ENCODE measurements at places on chromosomes 2 and 18.
A peak's percentile ranks its signal among the peaks of the same experiment; 100 is the strongest.

GRCh38 chr18:48955830-48956261 lies 5.1 kb upstream of the SMAD7 start:
- no peak for DNase-seq

DNA sequence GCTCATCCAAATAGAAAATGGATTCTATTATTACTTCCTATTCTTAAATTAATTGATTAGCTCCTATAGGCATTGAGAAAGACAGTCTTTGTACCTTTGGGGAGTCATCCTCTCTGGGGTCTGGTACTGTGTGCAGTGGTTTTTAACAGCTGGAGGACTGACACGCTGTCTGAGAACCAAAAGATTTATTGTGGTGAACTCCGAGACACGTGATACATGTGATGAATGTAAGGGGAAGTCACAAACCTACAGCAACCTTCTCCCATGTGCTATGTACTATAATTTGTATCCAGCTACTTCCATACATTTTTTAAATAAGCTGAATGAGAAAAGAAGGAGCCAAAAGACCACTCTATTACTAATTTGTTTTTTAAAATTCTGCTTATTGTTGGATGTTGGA lies 133.7 kb downstream of the GALNT3 start:
- DNase-seq = no peak

DNA sequence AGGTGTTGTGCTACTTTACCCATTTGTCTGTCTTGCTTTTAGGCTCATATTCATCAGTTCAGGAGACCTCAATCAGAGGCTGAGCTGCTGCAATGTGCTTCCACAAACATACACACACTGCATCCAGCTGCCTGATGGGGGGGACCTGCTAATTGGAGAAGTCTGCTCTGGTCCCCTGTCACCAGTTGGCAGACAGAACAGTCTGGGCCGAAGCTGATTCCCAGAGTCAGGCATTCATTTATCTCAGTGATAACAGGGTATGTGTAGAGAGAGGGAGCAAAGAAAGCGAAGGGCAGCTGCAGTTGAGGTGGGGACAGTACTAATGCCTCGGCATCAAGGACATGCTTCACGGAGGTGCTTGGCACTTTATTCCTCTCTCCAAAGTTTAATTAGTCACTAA lies 584.3 kb upstream of the PIK3C3 start:
- no peak for DNase-seq

DNA sequence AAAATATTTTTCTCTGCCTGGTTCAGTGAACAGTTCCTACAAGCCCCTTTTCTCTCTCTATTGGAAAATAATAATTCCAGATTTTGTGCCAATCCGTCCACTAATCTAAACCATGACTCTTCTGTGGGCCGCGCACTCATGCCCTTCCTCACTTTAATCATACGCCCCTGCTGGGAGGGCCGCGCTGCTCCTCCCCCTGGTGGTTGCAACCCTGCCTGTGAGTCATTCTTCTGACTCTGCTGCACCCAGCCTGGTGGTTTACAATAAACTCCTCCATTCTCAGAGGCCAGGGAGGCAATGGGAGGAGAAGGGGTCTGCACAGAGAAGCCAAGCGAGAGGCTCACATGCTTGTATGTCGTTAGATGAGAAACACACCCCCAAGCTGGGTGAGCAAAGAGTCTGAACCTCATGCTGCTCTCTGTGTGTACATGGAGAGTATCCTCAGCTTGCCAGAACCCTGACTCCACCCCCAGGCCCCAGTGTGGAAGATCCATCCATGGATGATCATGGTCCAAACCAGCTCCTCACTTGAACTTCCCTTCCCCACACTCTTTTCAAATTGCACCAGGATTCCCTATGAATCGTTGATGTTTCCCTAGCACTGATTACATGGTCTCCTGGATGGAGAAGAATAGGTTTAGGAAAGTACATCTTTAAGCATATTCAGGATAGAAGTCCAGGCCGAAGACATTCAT lies 228.9 kb downstream of the ANKRD30B start:
- no peak for DNase-seq

GRCh38 chr2:206597717-206598218 lies 44.5 kb upstream of the FAM237A start:
- DNase-seq = no peak

DNA sequence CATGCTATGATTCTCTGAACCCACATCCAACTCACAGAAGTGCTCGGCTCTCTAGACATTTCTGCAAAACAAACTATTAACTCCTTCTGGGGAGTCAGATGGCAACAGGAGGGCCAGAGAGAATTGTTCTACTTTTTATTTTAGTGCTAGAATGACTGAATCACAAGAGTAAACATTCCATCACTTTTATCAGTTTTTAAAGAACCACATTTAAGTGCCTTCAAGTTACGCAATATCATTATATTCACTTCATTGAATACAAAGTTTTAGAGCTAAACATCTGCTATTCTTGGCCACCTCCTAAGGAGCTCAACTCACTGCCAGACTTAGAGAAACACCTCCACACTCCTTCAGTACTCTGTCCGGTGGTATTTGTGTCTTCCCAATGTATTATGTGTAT lies 22.4 kb downstream of the B4GALT6 start:
- no peak for DNase-seq

GRCh38 chr2:108825736-108826135 lies 39.2 kb downstream of the CCDC138 start:
- DNase-seq = no peak

DNA sequence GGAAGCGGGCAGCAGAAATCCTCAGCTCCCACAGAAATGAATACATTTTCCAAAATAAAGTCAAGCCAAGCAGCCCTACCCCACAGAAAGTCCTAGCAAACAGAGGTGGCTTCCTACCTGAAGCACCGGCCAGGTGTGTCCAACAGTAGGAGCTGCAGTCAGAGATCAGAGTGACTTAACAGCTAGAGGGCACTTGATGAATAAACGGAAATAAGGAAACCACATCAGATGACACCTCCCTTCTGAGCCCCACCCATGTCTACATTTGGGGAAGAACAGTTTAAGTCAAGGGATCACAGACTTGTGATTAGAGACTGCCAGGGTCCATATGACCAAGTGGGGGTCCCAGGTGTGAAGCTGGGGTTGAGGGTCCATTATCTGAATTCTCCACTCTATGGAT lies at the start of gene CXCR1:
Gene CXCR1, minus strand, starts transcription at position 172 of the 400 bp plus-strand sequence. CDS start 1,751 bp downstream, outside the sequence.
- DNase-seq = no peak

GRCh38 chr2:226077031-226077430 lies 677.5 kb downstream of the NYAP2 start:
- no peak for DNase-seq

DNA sequence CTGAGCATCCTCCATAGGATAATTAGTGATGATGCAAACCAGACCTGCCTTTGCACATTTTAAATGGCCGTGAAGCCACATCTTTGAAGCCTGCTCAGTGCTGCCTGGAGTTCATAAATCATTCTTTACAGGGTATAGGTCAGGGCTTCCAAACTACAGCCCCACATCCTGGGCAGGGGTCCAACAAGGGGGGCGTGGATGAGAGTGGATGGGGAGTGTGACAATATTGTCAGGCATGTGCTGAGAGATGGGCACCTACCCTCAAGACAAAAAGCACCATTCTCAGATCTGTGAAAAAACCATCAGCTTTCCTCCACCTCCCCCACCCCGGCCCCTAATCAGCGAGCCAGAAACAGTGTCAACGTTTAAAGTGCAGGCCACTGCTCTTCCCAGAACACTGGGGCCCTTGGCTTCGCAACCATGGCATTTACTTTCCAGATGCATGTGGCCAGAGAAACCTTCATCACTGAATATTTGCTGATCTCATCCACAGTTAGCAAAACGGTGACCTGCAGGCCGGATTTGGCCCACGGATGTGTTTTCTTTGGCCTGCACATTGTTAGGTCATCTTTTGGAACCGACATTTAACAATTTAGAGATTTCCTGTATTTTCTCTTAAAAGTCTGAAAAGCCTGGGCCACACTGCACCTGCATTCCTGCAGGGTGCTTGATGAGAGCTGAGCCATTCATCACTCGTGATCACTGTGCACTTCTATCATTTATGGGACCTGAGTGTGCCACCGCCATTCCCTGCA lies 130.7 kb downstream of the ANKRD44 start:
- no peak for DNase-seq

GRCh38 chr2:217055624-217056023 lies 195.8 kb upstream of the TNP1 start:
- no peak for DNase-seq

GRCh38 chr2:208413931-208414330 lies 7.3 kb downstream of the PTH2R start:
- no peak for DNase-seq

- no peak for DNase-seq
These were observed 82.1 kb downstream of the MAP3K20 start for GRCh38 chr2:173157676-173158293.

DNA sequence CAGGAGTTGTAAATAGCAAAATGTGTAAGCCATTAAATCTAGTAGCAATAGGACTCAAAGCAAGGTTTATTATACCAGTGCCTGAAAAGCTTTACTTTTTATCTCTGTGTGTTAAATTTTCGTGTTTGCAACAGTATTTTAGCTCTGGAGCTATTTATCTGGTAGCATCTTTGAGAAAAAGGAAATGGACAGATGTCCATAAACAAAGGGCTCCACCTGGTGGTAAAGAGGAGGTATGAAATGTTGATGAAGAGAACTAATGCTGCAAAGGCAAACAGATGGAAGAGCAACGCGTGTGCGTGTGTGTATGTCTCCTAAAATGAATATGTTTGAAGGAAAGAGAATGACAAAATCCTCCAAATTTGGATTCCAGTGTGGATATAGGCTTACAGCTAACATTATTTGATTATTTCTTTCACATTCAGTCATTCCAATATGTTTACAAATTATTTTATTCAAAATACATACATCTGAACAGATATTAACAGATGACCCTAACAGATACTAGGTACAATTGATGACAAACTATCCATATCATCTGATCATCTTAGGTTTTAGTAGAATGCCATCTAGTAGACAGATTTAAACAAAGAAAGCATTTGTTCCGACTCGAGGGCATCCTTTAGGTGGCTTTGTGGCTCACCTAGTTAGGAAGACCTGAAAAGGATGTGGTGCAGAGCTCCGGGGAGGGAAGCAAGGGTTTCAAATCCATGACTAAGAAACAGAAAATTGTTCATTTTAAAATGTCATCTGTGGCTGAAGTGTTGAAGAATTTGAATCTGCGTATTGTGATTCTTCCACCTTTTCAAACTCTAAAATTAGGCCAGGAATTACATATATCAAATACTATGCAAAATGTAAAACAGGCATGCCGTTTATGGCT lies 383.3 kb downstream of the MTX2 start:
- DNase-seq = peak; percentile 23

- no peak for DNase-seq
These were observed 92.9 kb downstream of the ACKR3 start for GRCh38 chr2:236662231-236663185.

GRCh38 chr2:72923833-72924352 lies 6.6 kb downstream of the EMX1 start:
- DNase-seq = no peak

- DNase-seq = no peak
These were observed 52.7 kb upstream of the SCYGR2 start for GRCh38 chr2:227545990-227546389.

DNA sequence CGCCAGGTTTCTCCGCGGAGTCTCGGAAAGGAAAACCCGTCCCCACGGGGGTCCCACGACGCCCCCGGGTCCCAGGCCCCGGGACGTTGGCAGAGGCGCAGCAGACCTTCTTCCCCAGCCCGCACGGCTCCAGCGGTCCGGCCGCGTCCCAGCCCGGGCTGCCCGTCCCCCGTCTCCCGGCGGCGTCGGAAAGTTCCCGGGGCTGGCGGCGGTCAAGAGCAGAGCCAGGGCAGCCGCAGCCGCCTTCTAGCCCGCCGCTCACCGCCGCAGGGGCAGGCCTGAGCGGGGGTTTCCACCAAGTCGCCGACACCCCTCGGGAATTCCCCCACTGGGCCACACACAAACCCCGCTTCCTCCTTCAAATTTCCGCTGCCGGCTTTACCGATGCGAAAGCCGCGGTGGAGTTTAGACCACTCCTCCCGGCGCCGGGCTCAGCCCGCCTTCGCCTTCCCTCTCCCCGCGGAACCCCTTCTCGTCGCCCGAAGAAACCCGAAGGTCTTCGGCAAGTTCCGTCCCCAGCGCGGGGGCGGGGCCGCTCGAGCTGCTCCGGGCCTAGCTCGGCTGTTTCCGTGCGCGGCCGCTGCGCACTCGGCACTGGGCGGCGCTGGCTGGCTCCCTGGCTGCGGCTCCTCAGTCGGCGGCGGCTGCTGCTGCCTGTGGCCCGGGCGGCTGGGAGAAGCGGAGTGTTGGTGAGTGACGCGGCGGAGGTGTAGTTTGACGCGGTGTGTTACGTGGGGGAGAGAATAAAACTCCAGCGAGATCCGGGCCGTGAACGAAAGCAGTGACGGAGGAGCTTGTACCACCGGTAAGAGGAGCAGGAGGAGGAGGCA lies at the start of gene CREB1:
Gene CREB1, plus strand, starts transcription at position 633 of the 830 bp plus-strand sequence. CDS start 25,674 bp downstream, outside the sequence.
- peak; percentile 81 for DNase-seq
